ENCODE measurements at places on chromosomes 11 and 22.
A peak's percentile ranks its signal among the peaks of the same experiment; 100 is the strongest.

GRCh38 chr11:24312464-24313238, 184.2 kb upstream of the LUZP2 start:
- peak; percentile 1 for DNase-seq

DNA sequence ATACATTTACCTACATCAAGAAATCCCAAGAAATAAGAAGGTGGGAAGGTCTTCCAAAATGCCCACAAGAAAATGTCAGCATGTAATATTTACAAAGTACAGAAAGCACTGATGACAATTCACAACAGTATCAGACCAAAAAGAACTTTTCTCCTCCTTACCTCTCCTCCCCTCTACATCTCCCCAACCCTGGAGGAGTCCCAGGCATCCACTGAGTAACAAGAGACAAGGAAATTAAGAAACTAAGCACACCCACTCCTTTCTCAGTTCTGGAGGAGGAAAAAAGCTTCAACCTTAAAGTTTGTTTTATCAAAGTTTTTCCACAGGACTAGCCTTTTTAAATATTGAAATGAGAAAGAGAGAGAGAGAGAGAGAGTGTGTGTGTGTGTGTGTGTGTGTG, 2.0 kb upstream of the SERGEF start:
- no peak for DNase-seq

DNA sequence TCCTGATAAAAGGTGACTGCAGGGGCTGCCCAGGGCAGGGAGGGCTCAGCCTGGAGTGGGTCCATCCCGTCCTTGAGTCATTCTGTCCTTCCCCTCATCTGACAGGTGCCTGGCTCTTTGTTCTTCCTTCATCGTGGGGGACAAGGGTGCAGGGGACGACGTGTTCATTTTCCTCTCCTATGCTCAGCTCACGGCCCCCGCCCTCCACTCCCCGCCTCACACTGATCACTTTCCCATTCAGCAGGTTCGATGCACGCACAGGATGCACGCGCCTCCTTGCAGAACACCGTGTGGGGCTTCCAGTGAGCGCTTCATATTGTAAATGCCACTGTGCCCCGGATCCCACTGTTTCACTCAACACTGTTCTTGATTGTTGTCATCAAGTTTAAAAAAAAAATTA, 32.7 kb upstream of the SHANK2 start:
- DNase-seq, result no peak

GRCh38 chr22:45889539-45890350, 87.2 kb downstream of the WNT7B start:
- DNase-seq, result no peak

Data from fibroblast of mammary gland (primary cell).